T-helper 2 cell treated with Interferon-gamma antibody and Interleukin-4, amounts not matched to agents 5 μg/mL and 100 μg/mL, for 36 hours (primary cell): ENCODE measurements at places on chromosomes 1 and 21.

DNA sequence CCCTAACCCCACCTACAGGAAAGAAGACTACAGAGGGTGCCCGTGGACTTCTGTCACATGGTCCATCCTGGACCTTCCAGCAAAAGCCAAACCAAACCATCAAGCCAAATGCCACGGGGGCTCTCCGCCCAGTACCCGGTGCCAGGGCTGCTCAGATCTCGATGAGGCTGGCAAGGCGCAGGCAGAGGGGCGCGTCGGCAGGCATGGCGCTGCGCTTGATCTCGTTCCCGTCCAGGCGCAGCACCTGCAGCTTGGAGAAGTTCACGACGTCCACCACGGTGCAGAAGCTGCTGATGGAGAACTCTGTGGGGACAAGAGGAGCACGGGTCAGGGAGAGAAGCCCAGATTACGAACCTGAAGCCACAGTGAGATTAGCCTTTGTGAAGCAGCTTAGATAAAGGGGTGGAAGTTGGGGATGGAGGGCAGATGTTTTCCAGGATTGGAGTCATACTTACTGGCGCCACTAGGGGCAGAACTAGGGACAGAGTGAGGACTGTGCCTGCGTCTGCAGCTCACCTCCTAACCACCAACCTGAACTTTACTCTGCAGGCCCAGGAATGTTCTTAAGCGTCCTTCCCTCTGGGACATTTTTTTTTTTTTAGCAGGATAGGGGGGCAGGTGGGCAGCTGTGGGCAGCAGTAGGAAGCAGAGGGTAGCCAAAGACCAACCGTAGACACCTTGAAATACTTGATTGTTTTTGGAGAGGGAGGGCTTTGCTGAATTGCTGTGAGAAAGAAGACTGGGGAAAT, 8.6 kb downstream of the FMOD start:
- DNase-seq = peak; percentile 29

GRCh38 chr1:246151796-246152434, 355.2 kb downstream of the SMYD3 start:
- no peak for DNase-seq

DNA sequence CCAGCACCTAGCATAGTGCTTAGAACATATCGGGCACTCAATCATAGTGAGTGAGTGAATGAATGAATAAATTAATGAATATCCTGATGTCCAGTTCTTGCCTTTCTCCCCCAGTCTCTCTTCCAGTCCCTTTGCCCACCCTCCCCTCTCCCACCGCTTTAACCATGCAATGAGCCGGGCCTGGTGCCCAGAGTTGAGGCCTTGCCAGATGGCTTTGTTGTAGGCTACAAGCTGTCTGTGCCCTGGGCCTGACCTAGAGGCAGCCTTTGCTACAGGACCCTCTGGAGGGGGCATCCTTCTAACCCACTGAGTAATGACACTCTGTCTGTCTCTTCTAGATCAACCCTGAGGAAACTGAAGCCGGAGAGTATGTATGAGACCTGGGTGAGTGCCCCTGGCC, 6.9 kb downstream of the CASQ1 start:
- DNase-seq = no peak

DNA sequence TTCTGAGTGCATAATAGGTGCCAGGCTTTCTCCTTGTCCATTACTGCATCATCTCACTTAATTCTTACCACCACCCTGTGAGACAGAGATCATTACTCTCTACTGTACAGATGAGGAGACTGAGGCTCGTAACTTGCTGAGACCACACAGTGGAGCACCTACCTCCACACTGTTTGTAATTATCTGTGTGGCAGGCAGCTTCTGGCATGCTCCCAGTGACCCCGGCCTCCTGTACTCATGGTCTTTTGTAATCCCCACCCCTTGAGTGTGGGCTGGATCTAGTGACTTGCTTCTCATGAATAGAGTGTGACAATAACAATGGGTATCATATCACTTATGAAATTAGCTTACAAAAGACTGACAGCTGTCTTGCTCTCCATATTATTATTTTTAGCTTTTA, 407.3 kb downstream of the MATN1 start:
- DNase-seq = no peak

DNA sequence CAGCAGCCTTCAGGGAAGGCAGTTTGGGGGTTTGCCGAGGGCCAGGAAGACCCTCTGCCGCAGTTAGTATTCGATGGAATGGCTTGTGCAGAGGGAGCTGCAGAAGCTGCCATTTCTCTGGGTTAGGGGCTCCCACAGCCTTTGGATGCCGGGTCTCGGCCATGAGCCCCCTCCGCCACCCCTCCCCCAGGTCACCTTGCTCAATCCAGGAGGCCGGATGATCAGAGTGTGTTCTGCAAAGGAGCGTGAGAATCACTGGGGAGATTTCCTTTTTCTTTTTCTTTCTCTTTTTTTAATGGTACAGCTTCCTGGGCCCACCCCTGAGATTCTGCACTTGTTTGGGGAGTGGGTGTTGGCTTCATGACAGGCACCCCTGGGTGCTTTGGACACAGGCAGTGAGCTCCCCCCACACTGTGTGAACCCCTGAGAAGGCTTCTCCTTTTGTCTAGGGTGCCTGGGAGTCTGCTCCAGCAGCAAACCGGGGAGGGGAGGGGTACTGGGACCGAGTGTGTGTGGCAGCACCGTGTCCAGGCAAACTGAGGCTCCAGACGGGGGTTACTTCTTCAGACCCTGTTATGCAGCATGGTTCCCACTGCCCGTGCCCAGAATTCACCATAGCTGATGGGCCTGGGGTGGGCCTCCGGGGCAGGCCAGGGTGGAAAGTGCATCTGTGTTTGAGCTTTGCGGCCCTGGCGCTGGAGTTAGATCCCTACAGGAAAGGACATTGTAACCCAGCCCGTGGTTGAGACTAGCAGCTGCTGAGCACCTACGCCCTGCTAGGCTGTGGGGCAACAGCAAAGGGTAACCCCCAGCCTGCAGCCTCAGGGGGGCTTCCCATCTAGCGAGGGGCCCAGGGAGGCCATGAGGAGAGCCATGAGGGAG, 18.5 kb downstream of the TNFRSF1B start:
- DNase-seq = no peak

- DNase-seq = no peak
These were observed 44.9 kb downstream of the TRAF5 start for GRCh38 chr1:211371406-211372105.

- DNase-seq = no peak
These were observed 218.5 kb downstream of the PTPRU start for GRCh38 chr1:29454616-29455380.

GRCh38 chr1:1876335-1876930, 14.5 kb downstream of the GNB1 start:
- DNase-seq = no peak

GRCh38 chr1:34050709-34051485, 114.1 kb downstream of the CSMD2 start:
- no peak for DNase-seq

- no peak for DNase-seq
These were observed 54.1 kb downstream of the RUNX1 start for GRCh38 chr21:34994766-34995631.

DNA sequence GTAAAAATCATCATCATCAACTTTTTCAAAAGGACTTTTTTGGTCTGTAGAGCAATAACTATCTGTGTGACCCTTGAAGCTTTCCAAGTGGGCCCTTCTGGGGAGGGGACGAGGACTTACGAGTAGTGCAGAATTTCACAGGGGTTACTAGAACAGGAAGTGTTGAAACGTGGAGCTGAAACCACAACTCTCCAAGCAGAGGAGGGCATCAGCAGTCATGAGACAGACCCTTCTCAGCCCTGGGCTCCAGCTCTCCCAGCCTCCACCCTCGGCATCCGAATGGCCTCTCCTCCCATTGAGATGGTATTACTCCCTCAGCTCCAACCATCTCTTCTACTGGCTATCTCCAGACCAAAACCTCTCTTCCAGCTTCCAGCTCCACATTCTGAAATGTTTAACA, 3.6 kb downstream of the FAM89A start:
- no peak for DNase-seq
